ENCODE measurements at places on chromosomes 6 and 20.

DNA sequence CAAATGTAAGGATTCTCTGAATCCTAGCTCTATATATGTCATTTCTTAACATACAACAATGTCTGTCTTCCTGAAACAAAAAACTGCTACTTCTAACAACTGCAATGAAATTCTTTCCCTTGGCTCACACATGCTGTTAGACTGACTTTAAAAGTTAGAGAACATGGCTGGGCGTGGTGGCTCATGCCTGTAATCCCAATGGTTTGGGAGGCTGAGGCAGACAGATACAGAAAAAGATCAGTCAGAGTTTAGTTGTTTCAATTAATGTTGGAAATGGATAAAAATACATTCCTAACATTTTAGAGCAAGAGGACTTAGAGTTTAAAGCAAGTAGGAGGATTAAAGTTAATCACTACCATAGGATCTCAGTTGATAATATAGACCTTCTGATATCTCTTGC lies 28.7 kb upstream of the KIAA1586 start:
- no peak for DNase-seq

DNA sequence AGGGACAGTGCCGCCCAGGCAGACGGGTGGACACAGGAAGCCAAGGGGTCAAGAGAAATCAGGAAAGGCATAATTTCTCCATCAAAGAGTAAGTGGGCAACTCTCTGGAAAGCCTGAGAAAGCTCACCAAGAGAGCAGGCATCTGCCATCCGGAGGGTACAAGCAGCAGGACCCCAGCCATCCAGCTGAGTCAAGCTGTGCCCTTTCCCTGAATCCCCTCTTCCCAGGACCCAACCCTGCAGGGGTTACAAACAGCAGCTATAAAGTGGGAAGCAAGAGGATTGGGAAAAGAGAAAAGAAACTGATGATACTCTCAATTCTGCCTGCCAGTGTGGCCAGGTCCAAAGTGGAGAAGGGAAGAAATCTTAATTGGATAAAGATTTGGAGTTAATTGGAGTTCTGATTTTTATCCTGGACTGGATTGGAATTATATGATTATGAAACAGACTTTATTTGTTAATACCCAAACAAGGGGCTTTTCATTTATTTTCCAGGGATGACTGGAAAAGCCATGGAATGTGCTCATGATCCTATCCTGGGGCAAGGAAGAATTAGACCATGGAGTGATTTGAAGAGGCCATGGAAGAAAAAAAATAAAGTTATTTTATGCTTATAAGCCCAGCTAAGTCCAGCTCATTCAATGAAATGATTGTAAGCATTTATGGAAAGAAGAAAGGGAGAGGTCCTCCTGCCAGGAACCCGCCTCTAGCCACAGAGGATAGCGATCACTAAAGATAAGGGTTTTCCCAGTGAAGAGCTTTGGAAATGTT lies 34.9 kb downstream of the NHLRC1 start:
- no peak for DNase-seq

DNA sequence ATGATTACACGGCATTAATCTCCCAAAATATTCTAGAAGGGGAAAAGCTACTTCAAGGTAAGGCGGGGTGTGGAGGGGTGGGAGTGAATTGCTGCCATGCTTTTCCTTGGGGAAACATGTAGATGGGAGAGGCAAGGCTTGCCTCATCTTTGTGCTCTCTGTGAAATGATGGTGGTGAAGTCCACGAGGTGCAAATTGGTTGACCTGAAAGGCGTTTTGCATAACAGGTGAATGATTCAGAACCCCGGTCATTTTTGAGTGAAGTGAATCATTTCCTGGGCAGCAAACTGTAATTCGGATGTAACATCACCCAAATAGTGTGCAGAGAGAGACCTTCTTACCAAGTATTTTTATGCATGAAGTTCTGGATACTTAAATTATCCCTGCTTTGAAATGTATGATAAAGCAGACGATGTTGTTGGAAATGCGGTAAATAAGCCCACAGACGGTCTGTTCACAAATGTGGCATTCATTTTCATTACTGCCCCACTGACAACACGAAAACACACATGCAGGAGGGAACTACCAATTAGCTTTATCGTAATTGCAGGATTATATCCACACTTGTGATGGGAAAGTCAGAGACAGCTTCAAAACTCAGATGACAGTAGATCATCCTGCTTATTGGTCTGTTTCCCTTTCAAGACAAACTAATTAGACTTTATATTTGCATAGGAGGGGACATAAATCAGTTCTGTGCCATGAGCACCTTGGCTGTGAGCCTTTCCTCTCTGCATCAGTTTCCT lies 3.0 kb downstream of the CDH4 start:
- DNase-seq: no peak

DNA sequence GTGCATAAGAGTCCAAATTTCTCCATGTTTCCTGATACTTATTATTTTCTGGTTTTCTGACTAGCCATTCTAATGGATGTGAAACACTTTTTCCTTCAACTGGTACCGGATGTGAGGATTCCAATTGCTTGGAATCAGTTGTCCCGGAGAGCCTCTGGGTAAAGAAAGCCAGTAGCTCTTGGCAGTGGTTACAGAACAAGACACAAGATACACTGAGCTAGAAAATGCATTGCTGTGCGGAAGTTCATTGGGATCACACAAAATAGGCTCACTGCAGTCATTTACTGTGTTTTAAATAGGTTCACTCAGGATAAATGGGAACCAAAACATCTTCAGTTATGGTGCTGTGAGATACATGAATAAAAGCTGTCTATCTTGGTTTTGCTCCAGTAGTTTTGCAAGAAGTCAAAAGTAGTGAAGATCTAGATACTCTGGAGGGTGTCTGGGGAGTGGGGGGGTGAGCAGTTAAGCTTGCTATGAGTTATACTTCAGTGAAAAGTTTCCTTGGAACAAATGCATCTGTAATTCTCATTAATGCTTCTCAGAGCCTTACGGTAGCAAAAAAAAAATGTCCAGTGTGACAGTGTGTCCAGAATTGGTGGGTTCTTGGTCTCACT lies 54.4 kb upstream of the RNF182 start:
- DNase-seq: no peak

DNA sequence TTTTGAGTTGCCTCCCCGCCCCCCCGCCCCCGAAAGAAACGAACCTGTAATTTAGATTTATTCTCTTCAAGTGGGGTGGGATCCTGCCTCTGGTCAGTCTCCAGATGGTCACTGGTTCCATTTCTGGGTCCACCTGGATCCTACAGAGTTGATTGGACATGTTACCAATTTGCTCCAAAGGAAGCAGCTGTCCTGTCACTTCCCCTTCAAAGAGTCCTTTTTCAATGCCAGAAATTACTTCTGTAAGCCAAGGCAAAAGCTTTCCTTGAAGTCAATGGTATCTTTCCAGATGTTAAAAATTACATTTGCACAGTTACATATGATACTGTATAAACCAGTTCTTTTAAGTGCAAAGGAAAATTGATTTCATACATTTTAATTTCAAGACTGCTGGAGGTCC lies 12.0 kb upstream of the ANKRD60 start:
- DNase-seq: no peak

DNA sequence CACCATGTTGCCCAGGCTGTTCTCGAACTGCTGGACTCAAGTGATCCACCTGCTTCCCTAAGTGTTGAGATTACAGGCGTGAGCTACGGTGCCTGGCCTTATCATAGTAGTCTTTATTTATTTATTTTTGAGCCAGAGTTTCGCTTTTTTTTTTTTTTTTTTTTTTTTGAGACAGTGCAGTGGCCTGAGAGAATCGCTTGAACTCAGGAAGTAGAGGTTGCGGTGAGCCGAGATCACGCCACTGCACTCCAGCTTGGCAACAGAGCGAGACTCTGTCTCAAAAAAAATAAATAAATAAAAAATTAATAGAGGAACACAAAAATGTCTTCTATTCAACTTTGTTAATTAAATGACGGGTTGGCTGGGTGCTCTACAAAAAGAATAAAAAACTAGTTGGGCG lies 12.9 kb downstream of the MAPRE1 start:
- DNase-seq: no peak

GRCh38 chr6:79627422-79627821 lies 3.7 kb upstream of the SH3BGRL2 start:
- no peak for DNase-seq

DNA sequence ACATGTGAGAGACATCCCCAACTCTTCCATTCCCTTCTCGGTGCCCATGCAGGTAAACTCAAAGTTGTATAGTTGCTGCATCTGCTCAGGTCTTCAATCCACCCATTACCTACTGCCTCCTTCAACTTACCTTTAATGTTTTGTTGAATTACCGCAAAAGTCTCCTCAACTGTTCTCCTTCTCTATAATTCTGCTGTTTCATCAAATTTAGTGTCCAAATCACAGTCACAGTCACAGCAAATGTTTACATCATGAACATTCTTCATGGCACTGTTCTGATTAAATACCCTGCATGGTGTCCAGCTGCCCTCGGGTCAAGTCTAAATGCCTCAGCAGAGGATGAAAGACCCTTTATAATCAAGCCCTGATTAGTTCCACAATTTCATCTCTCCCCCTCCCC lies 130.1 kb downstream of the IPCEF1 start:
- DNase-seq: no peak

DNA sequence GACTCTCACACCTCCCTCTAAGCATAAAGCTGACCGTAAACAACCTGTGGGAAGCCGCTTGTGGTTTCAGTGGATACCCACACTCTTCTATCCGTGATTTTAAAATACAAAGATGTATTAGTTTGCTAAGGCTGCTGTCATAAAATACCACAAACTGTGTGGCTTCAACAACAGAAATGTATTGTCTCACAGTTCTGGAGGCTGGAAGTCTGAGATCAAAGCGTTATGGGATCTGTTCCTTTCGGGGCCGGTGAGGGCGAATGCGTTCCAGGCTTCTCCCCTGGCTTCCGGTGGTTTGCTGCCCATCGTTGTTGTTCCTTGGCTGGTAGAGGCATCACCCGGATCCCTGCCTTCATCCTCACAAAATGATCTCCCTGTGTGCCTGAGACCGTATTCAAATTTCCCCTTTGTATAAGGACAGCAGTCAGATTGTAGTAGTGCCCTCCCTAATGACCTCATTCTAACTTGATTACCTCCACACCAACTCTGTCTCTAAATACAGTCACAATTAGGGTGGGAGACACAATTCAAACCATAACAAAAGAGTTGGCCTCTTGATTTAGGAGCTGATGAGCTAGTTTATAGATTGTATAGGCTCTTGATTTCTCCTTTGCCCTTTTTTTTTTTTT lies 210.6 kb upstream of the SOX4 start:
- no peak for DNase-seq

- no peak for DNase-seq
Observed at GRCh38 chr6:142784344-142784743, 160.6 kb downstream of the HIVEP2 start.

DNA sequence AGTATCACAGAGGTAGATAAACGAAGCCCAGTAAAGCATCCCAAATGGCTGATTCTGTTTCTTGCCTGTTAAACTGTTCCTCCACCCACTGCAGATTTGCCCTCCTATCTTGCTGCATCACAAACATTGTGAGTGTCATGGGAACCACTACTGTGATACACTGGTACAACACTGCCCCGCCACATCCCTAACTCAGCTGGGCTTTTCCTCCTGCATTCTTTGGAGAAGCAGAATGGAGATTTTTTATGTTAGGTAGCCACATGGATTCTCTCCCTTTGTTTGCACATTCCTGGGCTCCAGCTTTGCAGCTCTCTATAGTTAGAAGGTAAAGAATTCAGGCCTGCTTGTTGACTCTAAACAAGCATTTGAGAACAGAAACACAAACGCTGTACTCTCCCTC lies 234.1 kb downstream of the TMEM242 start:
- DNase-seq: no peak

GRCh38 chr6:109477725-109478124 lies 5.3 kb downstream of the ZBTB24 start:
- DNase-seq: no peak

GRCh38 chr20:56630086-56630493 lies 984 bp downstream of the TFAP2C start:
- peak; percentile 35 for DNase-seq

- DNase-seq: no peak
Observed at GRCh38 chr20:60967431-60968316, 284.4 kb upstream of the CDH4 start.
